ENCODE measurements at places on chromosomes 4 and X. TPM values are rescaled to one million over a fixed set of nuclear protein-coding genes. Genes with fewer than 3 reads are reported as not detected.

DNA sequence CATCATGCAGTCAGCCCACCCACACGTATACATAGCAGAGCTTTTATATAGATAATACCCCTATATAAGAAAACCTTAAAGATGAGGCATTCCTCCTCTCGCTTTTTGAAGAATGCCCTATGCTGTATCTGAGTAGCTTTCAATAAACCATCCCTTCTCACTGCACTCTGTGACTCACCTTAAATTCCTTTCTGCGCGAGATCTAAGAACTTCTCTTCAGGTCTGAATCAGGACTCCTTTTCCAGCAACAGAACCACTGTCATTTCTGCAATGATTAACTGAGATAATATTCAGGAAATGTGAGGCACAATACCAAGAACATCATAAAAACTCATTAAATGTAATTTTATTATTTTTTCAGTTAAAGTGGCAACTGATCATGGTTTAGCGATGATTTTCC lies 76.4 kb upstream of the DCLK2 start:
- DNase-seq, result no peak

GRCh38 chrX:115491766-115492165 lies 69.2 kb upstream of the PLS3 start:
- DNase-seq, result no peak

GRCh38 chr4:188268131-188268908 lies 129.1 kb downstream of the TRIML1 start:
- DNase-seq, result no peak

DNA sequence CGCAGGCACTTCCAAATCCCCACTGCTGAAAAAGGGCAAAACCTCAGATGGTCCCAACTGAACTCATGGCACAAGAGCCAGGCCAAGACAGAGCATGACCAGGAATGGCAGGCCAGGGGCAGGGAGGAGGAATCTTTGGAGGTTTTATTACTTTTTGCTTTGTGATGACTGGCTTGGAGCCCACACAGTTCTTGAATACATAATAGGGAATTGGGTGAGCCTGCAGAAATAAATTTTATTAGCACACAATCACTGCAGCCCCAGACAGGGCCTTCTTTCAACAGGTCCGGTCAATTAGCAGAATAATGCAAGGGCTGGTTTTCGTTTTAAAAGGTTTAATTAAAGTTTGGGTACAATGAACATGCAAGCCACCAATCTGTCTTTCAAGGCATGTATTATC lies 23.4 kb upstream of the MAMLD1 start:
- no peak for DNase-seq

DNA sequence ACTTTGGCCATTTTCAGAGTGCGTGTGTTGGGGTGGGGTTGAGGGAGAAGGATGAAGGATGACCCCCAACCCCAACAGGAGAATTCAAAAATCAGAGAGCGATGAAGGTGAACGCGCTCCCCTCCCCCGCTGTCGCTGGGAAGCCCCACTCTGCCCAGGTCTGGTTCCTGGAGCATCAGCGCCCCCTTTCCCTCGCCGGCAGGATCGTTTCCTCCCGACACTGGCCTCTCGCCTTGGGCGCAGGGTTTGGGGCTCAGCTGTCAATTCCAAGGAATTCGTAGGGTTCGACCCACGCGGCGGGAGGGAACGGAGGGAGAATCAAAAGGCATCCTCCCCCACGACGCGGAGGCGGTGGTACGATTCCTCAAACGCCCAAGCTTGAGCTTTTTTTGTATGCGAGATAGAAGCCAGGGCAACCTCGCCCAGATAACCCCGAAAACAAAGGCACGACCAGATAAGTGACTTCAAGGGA lies 1.0 kb upstream of the PDGFRA start:
- DNase-seq, result peak; percentile 71

- DNase-seq, result no peak
Observed at GRCh38 chrX:86014421-86014820, 32.9 kb downstream of the CHM start.

GRCh38 chr4:1767770-1768366 lies 25.2 kb upstream of the FGFR3 start:
- no peak for DNase-seq

- no peak for DNase-seq
Observed at GRCh38 chrX:71235482-71235881, 12.5 kb downstream of the GJB1 start.

GRCh38 chrX:41737065-41737464 lies 13.1 kb downstream of the GPR82 start:
- DNase-seq, result no peak

DNA sequence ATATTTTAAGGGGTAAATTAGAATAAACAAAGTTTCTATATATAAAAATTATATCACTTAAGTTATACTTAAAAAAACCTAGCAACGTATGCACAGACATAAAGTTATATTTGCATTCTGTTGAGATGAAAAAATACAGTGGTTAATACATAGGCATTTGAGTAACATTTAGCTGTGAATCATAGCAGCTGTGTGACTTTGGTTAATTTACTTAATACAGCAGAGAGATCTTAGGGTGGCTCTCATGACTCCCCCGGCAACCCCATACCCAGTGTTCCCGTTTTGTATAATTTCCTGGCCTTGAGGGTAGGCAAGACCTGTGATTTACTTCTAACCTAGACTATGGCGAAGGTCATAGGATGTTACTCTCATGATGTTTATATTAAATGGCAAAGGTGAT lies 504.8 kb downstream of the INPP4B start:
- DNase-seq, result no peak

DNA sequence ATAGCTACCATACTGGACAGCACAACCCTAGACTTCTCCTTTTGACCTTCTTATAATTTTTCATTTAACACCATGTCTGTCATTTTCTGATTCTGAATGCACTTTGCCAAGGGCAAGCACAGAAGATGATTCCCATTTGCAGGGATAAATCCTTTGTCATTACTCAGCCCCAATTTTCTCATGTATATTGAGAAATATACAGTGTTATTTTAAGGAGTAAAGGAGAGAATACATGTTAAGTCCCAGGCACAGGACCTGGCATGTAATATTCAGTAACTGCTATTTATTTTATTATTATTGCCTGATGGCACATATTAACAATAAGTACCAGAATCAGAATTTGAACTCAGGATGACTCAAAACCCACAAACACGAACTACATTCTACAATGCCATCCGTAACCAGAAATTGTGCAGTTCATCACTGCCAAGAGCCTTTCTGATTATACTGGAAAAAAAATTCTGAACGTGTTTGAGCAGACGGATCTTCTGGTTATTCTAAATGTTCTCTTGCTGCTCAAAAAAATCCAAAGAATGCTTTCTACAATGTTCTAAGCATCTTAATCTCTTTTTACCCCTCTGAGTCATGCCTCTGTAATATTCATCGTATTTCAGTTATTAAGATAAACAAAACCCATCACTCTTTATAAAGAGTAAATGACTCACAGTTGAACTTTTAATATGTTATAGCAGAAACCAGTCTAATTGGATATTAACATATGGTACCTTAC lies 170.0 kb downstream of the MID1 start:
- DNase-seq, result no peak

- no peak for DNase-seq
Observed at GRCh38 chr4:45831692-45832091, 292.2 kb downstream of the GABRG1 start.

DNA sequence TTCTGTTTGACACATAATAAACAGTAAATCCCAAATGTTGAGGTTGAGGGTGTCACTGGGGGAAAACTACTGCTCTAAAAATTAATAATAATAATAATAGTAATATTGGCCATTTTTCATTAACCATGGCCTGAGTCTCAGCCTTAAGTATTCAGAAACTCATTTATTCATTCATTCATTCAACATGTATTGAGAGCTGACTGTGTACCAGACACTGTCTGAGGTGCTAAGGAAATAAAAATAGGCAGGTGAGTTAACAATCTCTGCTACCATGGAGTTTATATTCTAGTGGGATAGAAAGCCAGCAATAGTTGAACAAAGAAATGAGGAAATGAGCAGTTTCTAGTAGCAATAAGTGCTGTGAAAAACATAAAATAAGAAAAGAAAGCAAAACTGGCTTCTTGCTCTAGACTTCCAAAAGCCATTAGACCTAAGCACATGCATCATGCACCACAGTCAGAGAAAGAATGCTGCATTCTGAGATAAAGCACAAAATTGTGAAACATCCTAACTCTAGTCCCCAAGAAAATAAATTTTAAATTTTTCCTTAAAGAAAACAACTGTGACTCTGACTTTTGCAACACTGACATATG lies 278.7 kb downstream of the RCHY1 start:
- DNase-seq, result no peak

- peak; percentile 44 for DNase-seq
Observed at GRCh38 chr4:2954358-2955185, 8.6 kb downstream of the NOP14 start.

DNA sequence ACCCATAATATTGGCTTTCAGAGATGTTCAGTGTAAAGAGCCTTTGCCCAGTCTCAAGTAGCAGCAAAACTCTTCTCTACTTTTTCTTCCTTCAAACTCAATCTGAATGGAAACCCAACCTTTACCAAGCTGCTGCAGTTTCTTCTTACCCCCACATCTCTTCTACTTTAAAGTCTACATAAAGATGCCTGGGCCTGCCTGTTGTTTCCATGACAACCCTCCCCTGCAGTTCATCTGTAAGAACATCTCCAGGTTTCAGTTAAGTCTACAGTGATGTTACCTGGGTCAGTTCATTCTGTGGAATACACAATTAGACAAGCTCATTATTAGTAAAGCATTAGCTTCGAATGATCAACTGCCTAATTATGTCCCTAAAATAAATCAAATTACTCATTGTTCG lies 81.4 kb downstream of the SPANXN3 start:
- DNase-seq, result no peak

DNA sequence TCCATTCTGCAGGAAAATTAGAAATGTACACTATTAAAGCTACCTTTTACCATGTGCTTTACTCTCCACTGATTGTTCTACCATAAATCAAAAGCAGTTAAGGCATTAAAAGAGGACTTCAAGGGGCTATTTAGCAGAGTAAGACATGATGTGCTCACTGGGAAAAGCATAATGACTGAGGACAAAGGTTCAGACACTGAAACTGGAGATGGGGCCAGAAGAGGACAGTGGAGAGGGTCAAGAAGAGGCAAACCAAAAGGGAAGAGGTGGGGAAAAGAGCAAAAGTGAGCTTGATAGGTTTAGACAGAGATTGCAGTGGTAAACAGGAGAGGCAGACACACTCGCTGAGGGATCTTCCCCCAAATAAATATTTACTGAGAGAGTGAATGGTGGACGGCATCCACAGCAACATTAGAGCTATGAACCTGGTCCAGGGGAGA lies 23.8 kb downstream of the SH3RF1 start:
- no peak for DNase-seq

- DNase-seq, result no peak
Observed at GRCh38 chrX:134868771-134869495, 121.9 kb upstream of the SMIM10 start.

- no peak for DNase-seq
Observed at GRCh38 chr4:135732448-135732847, 1530.9 kb upstream of the PABPC4L start.

GRCh38 chr4:152961773-152962115 lies 25.6 kb downstream of the FHDC1 start:
- no peak for DNase-seq

DNA sequence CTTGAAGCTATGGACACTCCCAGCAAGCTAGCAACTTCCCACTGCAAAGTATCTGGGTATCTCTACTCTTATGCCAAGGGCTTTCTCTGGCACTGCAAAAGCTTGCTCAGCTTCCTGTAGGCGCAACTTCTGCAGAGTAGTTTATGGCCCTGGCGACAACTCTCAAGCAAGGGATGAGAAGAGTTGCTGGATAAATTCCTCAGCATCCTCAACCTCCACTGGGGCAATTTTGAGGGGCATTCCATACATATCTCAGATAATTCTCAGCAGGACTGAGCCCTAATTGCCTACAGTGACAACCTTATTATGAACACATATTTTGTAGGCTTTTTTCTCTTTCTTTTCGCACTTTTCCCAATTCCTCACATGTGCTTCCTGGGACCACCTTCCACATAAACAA lies 31.2 kb upstream of the TAB3 start:
- no peak for DNase-seq

DNA sequence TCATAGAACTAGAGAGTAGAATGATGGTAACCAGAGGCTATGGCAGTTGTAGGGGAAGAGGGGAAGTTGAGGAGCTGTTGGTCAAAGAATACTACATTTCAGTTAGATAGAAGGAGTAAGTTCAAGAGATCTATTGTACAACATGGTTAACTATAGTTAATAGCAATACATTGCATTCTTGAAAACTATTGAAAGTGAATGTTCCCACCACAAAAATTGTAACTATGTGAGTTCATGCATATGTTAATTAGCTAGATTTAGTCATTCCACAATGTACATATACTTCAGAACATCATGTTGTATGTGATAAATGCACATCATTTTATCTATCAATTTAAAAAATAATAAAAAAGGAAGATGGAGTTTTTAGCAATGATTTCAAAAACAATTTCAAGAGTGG lies 125.3 kb upstream of the IL15 start:
- no peak for DNase-seq

GRCh38 chrX:109049903-109050302 lies 313.5 kb upstream of the IRS4 start:
- DNase-seq, result no peak

GRCh38 chr4:78951862-78952472 lies 12.7 kb upstream of the PAQR3 start:
- DNase-seq, result no peak

DNA sequence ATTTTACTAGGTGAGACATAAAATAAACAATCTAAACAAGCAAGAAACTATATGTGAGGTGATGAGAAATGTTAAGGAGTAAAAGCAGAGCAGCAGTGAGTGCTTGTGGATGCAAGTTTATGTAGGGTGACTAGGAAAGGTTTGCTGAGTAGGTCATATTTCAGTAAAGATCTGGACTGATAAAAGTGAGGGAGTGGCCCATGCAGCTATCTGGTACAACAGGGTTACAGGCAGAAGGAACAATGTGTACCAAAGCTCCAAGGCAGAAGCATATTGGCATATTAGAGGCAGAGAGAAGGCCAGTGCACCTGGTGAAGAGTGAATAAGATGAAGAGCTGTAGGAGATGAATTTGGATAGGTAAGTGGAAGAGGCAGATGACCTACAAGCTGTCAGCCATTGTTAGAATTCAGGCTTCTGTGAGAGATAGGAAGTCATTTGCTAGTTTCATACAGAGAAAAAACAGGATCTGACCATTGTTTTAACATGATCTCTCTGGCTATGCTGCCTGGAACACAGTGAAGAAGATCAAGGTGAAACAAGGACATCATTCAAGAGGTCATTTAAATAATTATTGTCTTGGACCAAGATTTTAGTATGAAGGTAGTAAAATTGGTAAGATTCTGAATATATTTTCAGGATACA lies 274.6 kb downstream of the ANKRD50 start:
- no peak for DNase-seq

GRCh38 chrX:27598312-27598711 lies 8.2 kb downstream of the DCAF8L2 start:
- DNase-seq, result no peak

GRCh38 chrX:53445977-53446376 lies 11.8 kb upstream of the HSD17B10 start:
- peak; percentile 46 for DNase-seq

RS1 gene
- total RNA-seq, result not detected

ERAS gene
- total RNA-seq, result not detected

TRIM60 gene
- not detected for total RNA-seq

REPS2 gene
- 19.1 TPM for total RNA-seq

VCX gene
- not detected for total RNA-seq

GAGE13 gene
- total RNA-seq, result not detected

UNC5C gene
- total RNA-seq, result 0.86 TPM

NPFFR2 gene
- not detected for total RNA-seq

EGF gene
- 0.15 TPM for total RNA-seq

RAB41 gene
- not detected for total RNA-seq

NEXMIF gene
- 0.03 TPM for total RNA-seq

CCKAR gene
- total RNA-seq, result not detected

ADH1C gene
- 522 TPM for total RNA-seq

TMSB15B gene
- total RNA-seq, result 0.28 TPM

CXCL8 gene
- 0.28 TPM for total RNA-seq

SLC9A7 gene
- total RNA-seq, result 8.6 TPM
